Stomach (tissue), 19 donors: ENCODE measurements at places on chromosomes 1 and 21. TPM values are rescaled to one million over a fixed set of nuclear protein-coding genes. Genes with fewer than 3 reads are reported as not detected.

- no peak for DNase-seq
Measured at GRCh38 chr1:8712413-8713231, 104.8 kb downstream of the RERE start.

- DNase-seq, result no peak
Measured at GRCh38 chr1:96075704-96076455, 645.7 kb upstream of the PTBP2 start.

- no peak for DNase-seq
Measured at GRCh38 chr1:244603498-244603897, 49.4 kb upstream of the DESI2 start.

GRCh38 chr1:220528679-220529501, 954 bp downstream of the MARK1 start:
- no peak for DNase-seq

GRCh38 chr1:214078950-214079349, 91.2 kb downstream of the PROX1 start:
- no peak for DNase-seq

DNA sequence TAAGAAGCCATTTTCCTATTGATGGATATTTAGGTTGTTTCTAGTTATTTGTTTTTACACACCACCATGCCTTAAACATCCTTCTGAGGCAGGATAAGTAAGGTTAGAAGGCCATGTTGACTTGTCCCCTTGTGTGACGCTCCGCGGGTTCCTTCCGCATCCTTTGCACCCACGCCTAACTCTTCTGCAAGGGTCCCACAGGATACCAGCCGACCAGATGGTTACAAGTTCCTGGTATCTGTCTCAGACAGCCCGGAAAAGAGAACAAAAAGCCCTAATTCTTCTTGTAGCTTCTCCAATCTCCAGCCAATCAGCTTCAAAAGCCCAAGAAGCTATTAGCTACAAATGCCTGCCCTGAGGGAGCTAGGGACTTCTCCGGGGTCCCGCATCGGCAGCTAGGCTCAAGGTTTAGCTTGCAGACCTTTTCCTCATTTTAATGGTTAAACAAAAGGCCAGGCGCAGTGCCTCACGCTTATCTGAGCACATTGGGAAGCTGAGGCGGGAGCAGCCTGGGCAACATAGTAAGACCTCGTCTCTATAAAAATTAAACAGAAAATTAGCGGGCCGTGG, 4.9 kb upstream of the OTUD3 start:
- no peak for DNase-seq

DNA sequence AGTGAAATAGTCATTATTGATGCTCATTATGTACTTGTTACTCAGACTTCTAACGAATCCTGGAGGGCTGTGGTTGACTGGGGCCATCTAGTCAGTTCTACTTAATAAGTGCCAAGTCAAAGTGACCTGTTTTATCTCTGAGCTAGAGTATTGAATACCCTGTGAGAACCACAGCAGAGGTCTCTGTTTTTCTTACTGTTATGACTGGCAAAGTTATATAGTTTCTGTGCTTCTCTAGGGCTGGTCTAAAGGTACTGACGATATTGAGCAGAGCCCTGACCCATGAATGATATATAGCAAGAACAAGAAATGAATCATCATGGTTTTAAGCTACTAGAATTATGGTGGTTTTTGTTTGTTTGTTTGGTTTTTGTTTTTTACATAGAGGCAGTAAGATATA, 555.8 kb downstream of the PLA2G4A start:
- no peak for DNase-seq

DNA sequence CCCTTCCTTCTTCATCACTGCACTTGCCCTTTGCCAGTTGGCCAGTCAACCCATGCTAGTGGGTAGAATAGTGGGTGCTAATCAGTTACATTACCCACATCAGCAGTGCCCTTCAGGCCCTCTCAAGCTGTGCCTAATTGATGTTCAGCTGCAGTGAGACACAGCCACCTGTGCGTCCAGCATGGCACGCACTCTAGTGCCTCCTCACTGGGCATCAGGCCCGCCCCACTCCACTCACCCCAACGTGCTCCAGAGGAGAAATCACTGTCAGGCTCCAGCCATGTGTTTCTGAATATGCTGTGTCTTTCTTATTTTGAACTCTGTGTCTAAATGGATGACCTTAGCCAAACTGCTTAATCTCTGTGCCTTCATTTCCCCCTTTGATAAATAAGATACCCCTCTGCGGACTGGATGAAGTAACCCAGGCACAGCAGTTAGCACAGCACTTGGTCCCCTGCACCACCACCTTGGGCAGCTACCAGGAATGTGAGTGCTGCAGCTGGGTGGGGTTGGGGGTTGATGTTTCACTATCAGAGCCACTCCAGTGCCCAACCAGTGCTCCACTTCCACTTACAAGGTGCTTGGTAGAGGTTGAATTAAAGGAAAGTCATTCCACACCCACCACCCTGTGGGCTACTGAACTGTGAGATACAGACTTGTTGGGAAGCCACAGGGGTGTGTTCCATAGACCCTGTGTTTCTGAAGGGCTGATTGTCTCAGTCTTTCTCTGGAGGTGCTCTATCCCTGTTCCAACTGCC, 8.9 kb upstream of the ADORA3 start:
- DNase-seq, result no peak

GRCh38 chr1:1403653-1404052, 3.4 kb downstream of the MRPL20 start:
- no peak for DNase-seq

- DNase-seq, result no peak
Measured at GRCh38 chr1:245248231-245248731, 93.5 kb downstream of the KIF26B start.

DNA sequence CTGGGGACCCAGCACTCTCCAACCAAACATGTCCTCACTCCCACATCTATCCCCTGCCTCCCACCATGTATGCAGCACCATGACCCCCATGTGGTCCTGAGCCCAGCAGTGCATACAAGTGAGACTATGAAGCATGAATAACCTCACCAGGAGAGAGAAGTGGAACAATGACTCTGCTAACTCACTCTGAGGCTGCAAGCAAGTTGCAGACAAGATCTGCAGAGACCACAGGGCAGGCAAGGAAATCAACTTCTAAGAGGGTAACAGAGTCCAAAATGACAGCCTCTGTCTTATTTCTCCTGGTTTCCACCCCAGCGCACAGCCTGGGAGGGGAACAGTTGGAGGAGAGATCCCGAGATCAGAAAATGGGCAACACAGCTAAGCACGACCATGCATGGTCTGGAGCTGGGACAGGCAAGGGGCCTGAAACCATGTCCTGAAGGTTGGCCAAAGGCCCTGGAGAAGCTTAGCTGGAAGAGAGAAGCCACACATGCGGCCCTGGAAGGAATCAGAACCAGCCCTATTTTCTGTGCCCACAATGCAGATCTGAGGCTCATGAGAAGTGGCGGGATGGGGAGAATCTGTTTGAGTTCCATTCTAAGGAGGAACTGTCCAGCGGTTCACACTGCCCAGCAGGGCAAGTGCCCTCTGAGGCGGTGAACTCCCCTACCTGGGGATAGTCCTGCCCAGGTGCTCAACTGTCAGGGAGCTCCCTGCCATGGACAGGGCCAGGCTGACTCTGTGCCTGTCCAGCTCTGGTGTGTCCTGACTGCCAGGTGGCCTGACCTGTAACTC, 12.5 kb upstream of the REN start:
- DNase-seq, result no peak

GRCh38 chr1:77220687-77221463, 1.6 kb upstream of the PIGK start:
- DNase-seq, result no peak

- peak; percentile 64 for DNase-seq
Measured at GRCh38 chr1:15848143-15848928, 829 bp downstream of the SPEN start.

- DNase-seq, result no peak
Measured at GRCh38 chr1:156204686-156205085, 8.1 kb upstream of the PMF1 start.

DNA sequence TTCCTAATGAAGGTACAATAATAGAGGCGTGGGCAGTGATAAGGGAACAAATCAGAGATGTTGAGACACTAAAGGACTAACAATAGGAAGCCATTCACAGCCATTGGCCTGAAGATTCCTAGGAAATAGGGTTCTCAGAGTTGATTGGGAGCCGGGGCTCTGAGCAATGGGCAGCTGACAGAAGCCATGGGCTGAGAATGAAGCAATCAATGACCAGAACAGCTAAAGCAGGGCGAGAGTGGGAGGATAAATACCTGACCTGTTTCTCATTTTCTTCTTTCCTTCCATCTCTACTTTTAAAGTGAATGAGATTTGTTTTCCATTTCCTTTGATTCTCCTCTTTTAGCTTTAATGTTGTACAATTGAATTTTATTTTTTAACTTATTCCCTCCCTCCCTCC, 774.7 kb upstream of the ADGRL4 start:
- no peak for DNase-seq

DNA sequence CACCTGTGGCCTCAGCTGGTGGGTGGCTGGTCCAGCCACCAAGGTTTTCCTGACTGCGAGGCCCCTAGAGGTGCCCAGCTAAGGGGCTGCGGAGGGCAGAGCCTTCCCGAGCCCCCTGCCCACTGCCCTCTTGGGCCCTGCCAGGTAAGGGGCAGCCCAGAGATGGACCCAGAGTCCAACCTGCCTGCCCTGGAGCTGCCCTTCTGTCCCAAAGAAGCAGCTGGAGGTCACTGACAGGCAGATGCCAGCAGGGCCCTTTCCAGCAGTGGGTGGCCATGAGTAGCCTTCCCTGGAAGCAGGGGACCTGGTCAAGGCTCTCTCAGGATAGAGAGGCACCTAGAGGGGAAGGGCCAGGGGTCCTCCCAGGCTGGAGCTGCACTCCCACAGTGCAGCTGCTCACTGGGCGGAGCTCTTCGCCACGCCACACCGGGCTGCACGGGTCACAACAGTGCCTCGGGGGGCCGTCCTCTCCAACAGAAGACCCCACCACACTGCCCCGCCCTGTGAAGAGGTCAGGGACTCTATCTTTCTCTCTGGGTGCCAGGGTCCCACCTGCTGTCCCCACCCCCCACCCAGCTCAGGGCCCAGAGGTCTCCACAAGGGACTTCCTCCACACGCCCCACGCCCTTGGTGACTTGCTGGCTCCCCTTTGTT, 10.9 kb upstream of the GNB1 start:
- peak; percentile 2 for DNase-seq

GRCh38 chr1:246039584-246039983, 467.5 kb downstream of the SMYD3 start:
- no peak for DNase-seq

DNA sequence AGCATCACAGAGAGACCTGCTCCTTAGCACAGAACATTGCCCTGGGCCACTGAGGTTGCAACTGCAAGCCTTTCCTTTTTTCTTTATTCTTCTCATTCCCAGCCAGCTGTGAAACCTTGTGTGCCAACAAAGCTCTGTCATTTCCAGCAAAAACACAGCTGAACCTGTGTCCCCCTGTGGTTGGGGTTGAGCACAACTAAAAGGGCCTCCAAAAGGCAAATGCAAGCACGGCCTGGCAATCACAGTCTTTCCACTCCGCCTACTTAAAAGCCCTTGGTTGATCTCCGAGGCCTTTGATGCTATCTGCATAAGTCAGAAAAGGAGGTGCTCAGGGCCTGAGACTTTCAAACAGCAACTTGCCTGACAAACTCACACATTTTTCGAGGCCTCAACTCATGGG, 32.7 kb downstream of the SUSD4 start:
- DNase-seq, result no peak

DNA sequence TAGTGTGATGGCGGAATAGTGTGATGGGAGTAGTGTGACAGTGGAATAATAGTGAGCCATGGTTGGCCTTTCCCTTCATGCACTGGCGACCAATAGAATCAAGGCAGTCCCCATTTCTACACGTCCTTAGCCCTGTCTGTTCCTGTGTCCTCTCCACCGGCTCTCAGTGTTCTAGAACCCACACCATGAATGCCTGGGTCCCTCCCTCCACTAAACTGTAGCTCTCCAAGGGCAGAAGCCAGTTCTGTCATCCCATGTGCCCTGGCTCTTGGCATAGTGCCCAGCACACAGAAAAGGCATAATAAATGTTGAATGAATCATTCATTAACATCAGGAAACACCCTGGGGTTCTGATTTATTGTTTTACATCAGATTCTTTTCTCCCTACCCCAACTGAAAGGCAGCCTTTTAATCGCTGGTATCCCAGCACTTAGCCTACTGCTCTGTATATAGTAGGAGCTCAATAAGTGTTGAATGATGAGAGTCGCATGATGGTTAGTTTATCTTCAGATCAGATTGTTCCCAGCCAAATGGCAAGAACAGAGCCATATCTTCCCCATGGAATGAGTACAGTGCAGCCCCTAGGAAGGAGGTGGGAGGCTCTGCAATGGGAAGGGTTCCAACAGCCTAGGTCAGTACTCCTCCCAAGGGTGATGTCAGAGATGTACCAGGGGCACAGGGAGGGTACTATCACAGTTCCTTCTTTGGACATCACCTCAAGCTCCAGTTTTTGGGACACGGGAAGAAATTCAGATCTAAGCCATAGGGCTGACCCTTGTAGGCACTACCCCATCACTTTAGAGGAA, 325.7 kb downstream of the HHAT start:
- no peak for DNase-seq

GRCh38 chr1:200128944-200129879, 101.7 kb downstream of the NR5A2 start:
- no peak for DNase-seq

GRCh38 chr1:71828431-71829012, 453.8 kb downstream of the NEGR1 start:
- no peak for DNase-seq

Gene HSD3B2
- total RNA-seq, result not detected

Gene CLCA4
- total RNA-seq, result not detected

Gene KLHDC8A
- not detected for total RNA-seq

Gene SPRR2F
- not detected for total RNA-seq

Gene RPE65
- 1.7 TPM for total RNA-seq

Gene CYP4X1
- total RNA-seq, result 0.29 TPM

Gene LCE2A
- not detected for total RNA-seq

Gene CRYAA
- total RNA-seq, result not detected

Gene CALML6
- total RNA-seq, result not detected

Gene S100PBP
- 253 TPM for total RNA-seq

Gene E2F2
- total RNA-seq, result 1.8 TPM

Gene CA6
- not detected for total RNA-seq

Gene LRRC42
- total RNA-seq, result 23.5 TPM

Gene SIK1
- total RNA-seq, result 0.43 TPM
